ENCODE measurements at places on chromosomes 3 and 15. TPM values are rescaled to one million over a fixed set of nuclear protein-coding genes. Genes with fewer than 3 reads are reported as not detected.

STXBP5L gene
- not detected for polyA plus RNA-seq

- H3K27ac ChIP-seq = no peak overlapping the region
- no peaks in the 10 kb centered on the region for H3K4me1 ChIP-seq
- H3K36me3 ChIP-seq = no peaks in the 10 kb centered on the region
- no peak overlapping the region for H3K4me3 ChIP-seq
- H3K27me3 ChIP-seq = no peaks in the 10 kb centered on the region
These were observed 25.8 kb downstream of the PLA2G4D start for GRCh38 chr15:42068601-42069000.

DNA sequence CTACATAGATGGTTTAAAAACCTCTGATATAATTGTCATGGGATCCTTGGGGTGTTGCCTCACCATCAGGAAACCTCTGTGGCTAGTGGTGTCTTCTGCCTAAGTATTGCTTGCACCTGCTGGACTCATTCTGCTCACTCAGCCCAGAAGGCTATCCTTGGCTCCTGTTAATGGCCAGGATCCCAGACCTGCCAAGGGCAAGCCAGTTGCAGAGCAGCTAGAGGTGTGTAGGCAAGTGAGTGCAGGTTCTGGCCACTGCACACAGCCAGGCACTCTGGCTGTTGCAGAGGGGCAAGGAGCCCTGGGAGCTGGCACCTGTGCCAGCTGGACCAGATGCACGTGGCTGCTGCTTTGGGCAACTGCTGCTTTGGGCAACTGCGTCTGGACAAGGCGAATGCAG, 1125.8 kb downstream of the SI start:
- no peaks in the 10 kb centered on the region for H3K27me3 ChIP-seq
- no peaks in the 10 kb centered on the region for H3K4me1 ChIP-seq
- no peak for DNase-seq
- no peaks in the 10 kb centered on the region for H3K36me3 ChIP-seq

CATSPER2 gene
- polyA plus RNA-seq = 4.2 TPM

MYO5C gene
- polyA plus RNA-seq = 11.1 TPM

DNA sequence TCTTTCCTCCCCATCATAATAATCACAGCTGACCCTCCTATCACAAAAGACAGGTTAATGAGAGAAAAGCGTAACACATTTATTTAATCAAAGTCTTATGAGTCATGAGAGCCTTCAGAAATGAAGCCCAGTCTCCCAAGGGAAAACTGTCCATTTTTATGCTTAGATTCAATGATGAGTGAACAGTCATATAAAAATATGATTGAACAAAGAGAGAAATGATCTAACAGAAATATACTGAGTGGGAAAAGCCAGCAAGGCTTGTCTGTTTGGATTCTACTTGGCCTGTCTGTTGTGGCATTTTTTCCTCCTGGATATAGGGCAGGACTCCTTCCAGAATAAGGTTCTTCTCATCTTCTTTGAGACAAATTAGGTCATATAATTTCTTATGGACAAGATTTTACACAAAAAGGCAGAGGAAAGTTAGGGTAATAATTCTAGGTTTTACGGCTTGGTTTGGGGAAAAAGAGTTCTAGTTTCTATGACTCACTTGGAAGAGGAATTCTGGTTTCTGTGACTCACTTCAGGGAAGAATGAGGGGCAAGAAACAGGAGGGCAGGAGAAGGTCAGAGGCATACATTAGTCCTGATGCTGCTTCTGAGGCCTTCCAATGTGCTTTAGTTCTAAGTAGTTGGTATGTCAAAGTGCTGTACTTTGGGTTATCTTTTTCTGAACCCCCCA, 534.2 kb downstream of the ZIC1 start:
- no peak overlapping the region for H3K27ac ChIP-seq
- H3K4me1 ChIP-seq = peaks cover 6% of the 10 kb centered on the region
- no peaks in the 10 kb centered on the region for H3K27me3 ChIP-seq

- no peaks in the 10 kb centered on the region for H3K4me1 ChIP-seq
- DNase-seq = no peak
- H3K36me3 ChIP-seq = no peaks in the 10 kb centered on the region
- no peak overlapping the region for H3K27ac ChIP-seq
These were observed 294.0 kb downstream of the RORA start for GRCh38 chr15:60935130-60935529.

GRCh38 chr3:41881233-41881821, 80.6 kb downstream of the ULK4 start:
- H3K4me1 ChIP-seq = no peaks in the 10 kb centered on the region
- H3K27me3 ChIP-seq = no peaks in the 10 kb centered on the region
- H3K27ac ChIP-seq = no peak overlapping the region
- H3K36me3 ChIP-seq = no peaks in the 10 kb centered on the region

GRCh38 chr3:61805510-61806080, 244.2 kb downstream of the PTPRG start:
- peaks cover 19% of the 10 kb centered on the region for H3K4me1 ChIP-seq
- no peaks in the 10 kb centered on the region for H3K27me3 ChIP-seq
- H3K4me3 ChIP-seq = no peak overlapping the region
- peak overlapping the region; percentile 44 for H3K27ac ChIP-seq
- DNase-seq = no peak

DNA sequence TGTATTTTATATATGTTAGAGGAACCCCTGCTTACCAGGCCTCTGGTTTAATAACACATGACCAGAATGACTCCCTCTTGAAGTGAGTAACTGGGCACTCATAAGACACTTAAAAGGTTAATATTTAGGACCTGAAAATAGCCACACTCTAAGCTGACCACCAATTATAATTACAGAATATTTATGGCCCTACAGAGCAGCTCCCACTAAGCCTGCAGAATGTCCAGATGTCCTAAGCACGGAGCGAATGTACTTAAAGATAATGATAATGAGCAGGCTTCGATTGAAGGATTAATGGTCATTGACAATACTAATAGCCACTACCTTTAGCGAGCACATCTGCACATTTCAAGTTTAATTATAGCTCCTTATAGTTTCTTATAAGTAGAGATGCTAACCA, 22.8 kb upstream of the KCTD6 start:
- H3K4me3 ChIP-seq = no peak overlapping the region
- no peaks in the 10 kb centered on the region for H3K4me1 ChIP-seq
- H3K36me3 ChIP-seq = no peaks in the 10 kb centered on the region
- H3K27me3 ChIP-seq = no peaks in the 10 kb centered on the region
- H3K27ac ChIP-seq = no peak overlapping the region
- DNase-seq = no peak

GOLGA6D gene
- polyA plus RNA-seq = not detected

DNA sequence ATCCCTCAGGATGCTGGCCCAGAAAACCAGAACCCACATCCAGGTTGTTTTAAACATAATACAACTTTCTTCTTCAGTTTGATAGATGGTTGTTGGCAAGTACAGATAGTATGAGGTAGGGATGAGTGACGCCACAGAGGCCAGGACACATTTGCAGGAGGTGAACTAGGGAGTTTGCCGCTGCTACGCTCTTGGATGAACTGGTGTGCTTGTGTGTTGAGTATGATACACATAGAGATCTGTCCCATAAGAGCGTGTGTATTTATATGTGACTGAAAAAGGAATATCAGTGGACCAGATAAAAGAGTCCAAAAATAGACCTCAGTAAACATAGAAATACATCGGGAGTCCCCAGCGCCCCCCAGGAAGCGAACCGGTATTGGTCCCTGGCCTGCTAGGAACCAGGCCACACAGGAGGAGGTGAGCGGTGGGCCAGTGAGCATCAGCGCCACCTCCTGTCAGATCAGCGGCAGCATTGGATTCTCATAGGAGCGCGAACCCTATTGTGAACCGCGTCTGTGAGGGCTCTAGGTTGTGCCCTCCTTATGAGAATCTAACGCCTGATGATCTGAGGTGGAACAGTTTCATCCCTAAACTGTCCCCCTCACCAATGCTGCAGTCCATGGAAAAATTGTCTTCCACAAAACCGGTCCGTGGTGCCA, 98.1 kb downstream of the LRRK1 start:
- peak; percentile 46 for DNase-seq
- no peak overlapping the region for H3K27ac ChIP-seq
- H3K4me3 ChIP-seq = no peak overlapping the region
- no peaks in the 10 kb centered on the region for H3K27me3 ChIP-seq
- H3K36me3 ChIP-seq = peaks cover 9% of the 10 kb centered on the region

AADAC gene
- 7.3 TPM for polyA plus RNA-seq

- no peak overlapping the region for H3K27ac ChIP-seq
- DNase-seq = peak; percentile 75
- no peaks in the 10 kb centered on the region for H3K36me3 ChIP-seq
- H3K4me3 ChIP-seq = no peak overlapping the region
These were observed 304.4 kb upstream of the C2CD4B start for GRCh38 chr15:62469478-62469873.

TRH gene
- 0.14 TPM for polyA plus RNA-seq

DNA sequence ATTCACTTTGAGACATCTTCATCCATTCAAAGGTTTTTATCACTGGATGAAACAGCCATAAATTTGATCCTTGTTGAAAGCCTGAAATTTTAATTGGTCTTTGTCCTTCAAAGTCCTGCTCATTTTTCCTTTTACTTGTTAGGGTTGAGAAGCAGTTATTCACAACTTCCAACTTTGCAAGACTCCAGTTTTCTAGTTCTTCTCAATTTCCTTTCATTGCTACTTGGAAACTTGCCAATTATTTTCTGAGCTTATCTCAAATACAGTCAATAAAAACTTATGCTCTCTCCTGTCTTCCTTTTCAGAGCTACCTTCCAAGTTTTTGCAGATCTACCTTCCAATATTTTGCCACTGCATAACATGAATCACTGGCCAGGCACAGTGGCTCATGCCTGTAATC, 23.7 kb upstream of the CD276 start:
- DNase-seq = peak; percentile 49
- H3K4me3 ChIP-seq = no peak overlapping the region
- no peaks in the 10 kb centered on the region for H3K36me3 ChIP-seq
- H3K27ac ChIP-seq = no peak overlapping the region
- H3K27me3 ChIP-seq = no peaks in the 10 kb centered on the region
- H3K4me1 ChIP-seq = no peaks in the 10 kb centered on the region

GRCh38 chr3:70982700-70983140, 600.8 kb downstream of the FOXP1 start:
- peaks cover 11% of the 10 kb centered on the region for H3K36me3 ChIP-seq
- DNase-seq = peak; percentile 60
- peaks cover 21% of the 10 kb centered on the region for H3K4me1 ChIP-seq
- H3K4me3 ChIP-seq = no peak overlapping the region
- no peaks in the 10 kb centered on the region for H3K27me3 ChIP-seq
- H3K27ac ChIP-seq = peak overlapping the region; percentile 94

TEX55 gene
- 0.06 TPM for polyA plus RNA-seq

- no peak overlapping the region for H3K27ac ChIP-seq
- H3K27me3 ChIP-seq = no peaks in the 10 kb centered on the region
- peak; percentile 44 for DNase-seq
- H3K4me3 ChIP-seq = no peak overlapping the region
These were observed 4.2 kb downstream of the UBAP1L start for GRCh38 chr15:65110676-65111292.

DNA sequence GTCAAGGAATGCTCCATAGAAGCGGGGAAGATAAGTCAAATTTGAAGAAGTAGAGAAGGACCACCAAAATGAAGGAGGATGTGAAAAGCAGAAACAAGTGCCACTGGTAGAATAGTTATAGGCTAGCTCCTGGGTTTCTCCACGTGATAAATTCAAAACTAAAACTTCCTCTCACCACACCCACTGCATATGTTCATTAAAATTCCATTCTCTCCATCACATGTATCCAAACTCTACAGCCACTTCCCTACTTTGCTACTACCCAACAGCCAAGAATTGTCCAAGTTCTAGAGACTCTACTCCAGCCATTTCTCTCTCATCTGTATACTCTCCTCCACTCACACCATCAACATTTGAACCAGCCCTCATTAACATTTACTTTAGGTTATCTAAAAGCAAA, 60.5 kb downstream of the COL8A1 start:
- no peak overlapping the region for H3K4me3 ChIP-seq
- no peaks in the 10 kb centered on the region for H3K36me3 ChIP-seq
- no peaks in the 10 kb centered on the region for H3K27me3 ChIP-seq

DNA sequence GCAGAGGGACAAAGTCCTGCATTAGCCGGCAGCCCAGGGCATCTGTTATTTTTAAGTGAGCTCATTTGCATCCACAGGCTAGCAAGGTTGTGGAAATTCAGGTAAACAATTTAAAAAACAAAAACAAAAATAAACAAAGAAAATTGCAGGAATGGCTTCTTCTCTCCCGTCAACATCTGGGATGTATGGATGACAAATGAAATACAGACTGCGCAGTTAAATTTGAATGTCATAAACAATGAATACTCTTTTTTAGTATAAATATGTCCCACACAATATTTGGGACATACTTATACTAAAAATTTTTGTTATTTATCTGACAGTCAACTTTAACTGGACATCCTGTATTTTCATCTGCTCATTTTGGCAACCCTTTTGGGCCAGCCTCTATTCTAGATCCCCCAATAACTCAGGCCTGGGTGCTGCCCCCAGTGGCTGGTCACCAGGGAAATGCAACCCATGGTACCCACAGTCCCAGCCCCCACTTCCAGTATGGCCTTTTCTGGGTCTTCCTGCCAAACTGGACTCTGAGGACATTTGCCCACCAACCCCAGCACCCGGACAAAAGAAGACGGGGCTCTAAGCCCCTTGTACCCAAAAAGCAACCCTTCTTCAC, 12.7 kb downstream of the GRM2 start:
- no peaks in the 10 kb centered on the region for H3K36me3 ChIP-seq
- no peak overlapping the region for H3K4me3 ChIP-seq
- DNase-seq = no peak
- H3K27ac ChIP-seq = no peak overlapping the region
- H3K4me1 ChIP-seq = no peaks in the 10 kb centered on the region
- no peaks in the 10 kb centered on the region for H3K27me3 ChIP-seq

- no peak overlapping the region for H3K4me3 ChIP-seq
- H3K27me3 ChIP-seq = no peaks in the 10 kb centered on the region
- H3K4me1 ChIP-seq = peaks cover 3% of the 10 kb centered on the region
- DNase-seq = no peak
- H3K27ac ChIP-seq = no peak overlapping the region
These were observed 40.2 kb downstream of the SUCLG2 start for GRCh38 chr3:67614195-67614594.

- H3K4me3 ChIP-seq = no peak overlapping the region
- DNase-seq = no peak
- no peaks in the 10 kb centered on the region for H3K4me1 ChIP-seq
These were observed 5.2 kb downstream of the C15orf62 start for GRCh38 chr15:40775007-40775406.

GRCh38 chr3:3708769-3709115, 90.5 kb upstream of the LRRN1 start:
- H3K27me3 ChIP-seq = no peaks in the 10 kb centered on the region
- no peak for DNase-seq
- H3K4me3 ChIP-seq = no peak overlapping the region
- no peak overlapping the region for H3K27ac ChIP-seq
- no peaks in the 10 kb centered on the region for H3K36me3 ChIP-seq

GRCh38 chr15:88391700-88392099, 75.5 kb downstream of the MRPL46 start:
- no peak for DNase-seq
- H3K4me3 ChIP-seq = no peak overlapping the region
- no peak overlapping the region for H3K27ac ChIP-seq
- no peaks in the 10 kb centered on the region for H3K27me3 ChIP-seq

- DNase-seq = no peak
- no peak overlapping the region for H3K4me3 ChIP-seq
- H3K4me1 ChIP-seq = peaks cover 20% of the 10 kb centered on the region
- H3K36me3 ChIP-seq = no peaks in the 10 kb centered on the region
- peaks cover 80% of the 10 kb centered on the region for H3K27me3 ChIP-seq
- no peak overlapping the region for H3K27ac ChIP-seq
These were observed 15.5 kb upstream of the ONECUT1 start for GRCh38 chr15:52805351-52806283.

OXTR gene
- 0.49 TPM for polyA plus RNA-seq

B3GNT5 gene
- 25.4 TPM for polyA plus RNA-seq

- H3K36me3 ChIP-seq = no peaks in the 10 kb centered on the region
- no peak overlapping the region for H3K4me3 ChIP-seq
- H3K27ac ChIP-seq = no peak overlapping the region
- peak; percentile 62 for DNase-seq
- peaks cover 26% of the 10 kb centered on the region for H3K4me1 ChIP-seq
- peaks cover 64% of the 10 kb centered on the region for H3K27me3 ChIP-seq
These were observed 1.6 kb upstream of the SHOX2 start for GRCh38 chr3:158107605-158108444.
